Transverse colon (tissue), 4 donors: ENCODE measurements at places on chromosomes 6 and 20. TPM values are rescaled to one million over a fixed set of nuclear protein-coding genes. Genes with fewer than 3 reads are reported as not detected.

DNA sequence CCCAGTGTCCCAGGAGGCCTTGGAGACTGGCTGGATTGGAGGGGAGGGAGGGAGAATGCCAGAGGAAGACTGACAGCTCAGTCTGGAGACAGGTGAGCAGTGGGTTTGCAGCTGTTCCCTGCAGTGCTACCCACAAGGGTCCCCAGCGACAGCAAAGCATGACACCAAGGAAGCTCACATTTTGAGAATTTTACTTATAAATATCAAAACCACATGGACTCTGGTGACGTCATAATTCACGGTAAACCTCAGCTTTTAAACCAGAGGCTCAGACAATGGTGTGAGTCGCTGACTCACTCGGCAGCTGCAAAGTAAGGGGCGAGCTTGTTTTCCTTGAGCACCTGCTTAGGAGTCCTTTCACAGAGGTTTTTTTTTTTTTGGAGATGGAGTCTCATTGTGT lies 65.2 kb downstream of the THBS2 start:
- H3K4me1 ChIP-seq = no peaks in the 10 kb centered on the region
- H3K27ac ChIP-seq = no peak overlapping the region
- no peak overlapping the region for H3K4me3 ChIP-seq
- no peak for DNase-seq
- H3K27me3 ChIP-seq = no peaks in the 10 kb centered on the region

- no peaks in the 10 kb centered on the region for H3K4me1 ChIP-seq
- no peak overlapping the region for H3K27ac ChIP-seq
- DNase-seq = no peak
- H3K4me3 ChIP-seq = no peak overlapping the region
- H3K27me3 ChIP-seq = no peaks in the 10 kb centered on the region
These were observed 33.8 kb downstream of the ZNF341 start for GRCh38 chr20:33765592-33765991.

- no peak for DNase-seq
- H3K36me3 ChIP-seq = no peaks in the 10 kb centered on the region
- no peak overlapping the region for H3K27ac ChIP-seq
- H3K4me3 ChIP-seq = no peak overlapping the region
These were observed 16.4 kb downstream of the SOX4 start for GRCh38 chr6:21609881-21610329.

PMEPA1 gene
- 10.8 TPM for total RNA-seq

GRCh38 chr6:106046116-106046853 lies 39.9 kb upstream of the PRDM1 start:
- no peaks in the 10 kb centered on the region for H3K27me3 ChIP-seq
- no peaks in the 10 kb centered on the region for H3K36me3 ChIP-seq

TSHZ2 gene
- 4.6 TPM for total RNA-seq

- H3K36me3 ChIP-seq = no peaks in the 10 kb centered on the region
- H3K27ac ChIP-seq = peak overlapping the region; percentile 45
- H3K4me1 ChIP-seq = peaks cover 10% of the 10 kb centered on the region
- DNase-seq = no peak
These were observed 112.1 kb downstream of the WDR27 start for GRCh38 chr6:169589699-169590257.

- peaks cover 82% of the 10 kb centered on the region for H3K27me3 ChIP-seq
- no peak overlapping the region for H3K4me3 ChIP-seq
- no peak for DNase-seq
- H3K36me3 ChIP-seq = no peaks in the 10 kb centered on the region
- no peaks in the 10 kb centered on the region for H3K4me1 ChIP-seq
These were observed 31.8 kb upstream of the CCDC167 start for GRCh38 chr6:37531437-37532036.

- no peaks in the 10 kb centered on the region for H3K27me3 ChIP-seq
- peak overlapping the region; percentile 48 for H3K27ac ChIP-seq
- H3K4me1 ChIP-seq = peaks cover 11% of the 10 kb centered on the region
- H3K4me3 ChIP-seq = no peak overlapping the region
- no peaks in the 10 kb centered on the region for H3K36me3 ChIP-seq
These were observed 58.9 kb downstream of the KIZ start for GRCh38 chr20:21184819-21185218.

DNA sequence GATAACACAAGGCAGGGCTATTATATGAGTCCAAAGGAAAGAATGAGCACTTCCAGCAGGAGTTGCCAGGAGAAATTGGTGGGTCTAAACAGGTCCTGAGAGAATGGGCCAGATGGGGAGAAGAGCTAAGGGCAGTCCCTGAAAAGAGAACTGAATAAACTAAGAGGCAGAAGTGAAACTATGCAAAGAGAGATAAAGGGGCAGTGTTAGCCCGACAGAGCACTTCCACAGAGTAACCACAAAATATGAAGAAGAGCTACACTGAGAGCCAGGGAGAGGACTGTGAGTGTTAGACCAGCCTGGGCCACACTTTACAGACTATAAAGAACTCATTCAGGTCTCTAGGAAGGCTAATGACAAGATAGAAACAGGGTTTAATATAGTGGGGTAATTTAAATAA lies 43.8 kb downstream of the RALGAPA2 start:
- no peaks in the 10 kb centered on the region for H3K4me1 ChIP-seq
- DNase-seq = no peak

DNA sequence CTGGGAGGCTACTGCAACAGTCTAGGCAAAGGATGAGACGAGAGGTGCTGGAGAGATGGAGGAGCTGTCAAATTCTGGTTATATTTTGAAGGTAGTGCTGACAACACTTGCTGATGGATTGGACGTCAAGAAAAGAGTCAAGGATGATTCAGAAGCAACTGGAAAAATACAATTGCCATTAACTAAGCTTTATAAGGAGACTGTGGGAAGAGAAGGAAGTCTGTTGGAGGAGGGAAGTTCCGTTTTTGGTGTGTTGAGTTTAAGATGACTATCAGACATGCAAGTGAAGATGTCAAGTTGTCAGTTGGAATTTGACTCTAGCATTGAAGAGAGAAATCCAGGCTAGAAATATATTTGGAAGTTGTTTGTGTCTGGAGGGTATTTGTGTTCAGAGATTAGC lies 358.1 kb downstream of the RNGTT start:
- H3K27me3 ChIP-seq = no peaks in the 10 kb centered on the region
- H3K27ac ChIP-seq = no peak overlapping the region
- H3K36me3 ChIP-seq = no peaks in the 10 kb centered on the region
- no peak for DNase-seq
- H3K4me1 ChIP-seq = no peaks in the 10 kb centered on the region
- H3K4me3 ChIP-seq = no peak overlapping the region

DNA sequence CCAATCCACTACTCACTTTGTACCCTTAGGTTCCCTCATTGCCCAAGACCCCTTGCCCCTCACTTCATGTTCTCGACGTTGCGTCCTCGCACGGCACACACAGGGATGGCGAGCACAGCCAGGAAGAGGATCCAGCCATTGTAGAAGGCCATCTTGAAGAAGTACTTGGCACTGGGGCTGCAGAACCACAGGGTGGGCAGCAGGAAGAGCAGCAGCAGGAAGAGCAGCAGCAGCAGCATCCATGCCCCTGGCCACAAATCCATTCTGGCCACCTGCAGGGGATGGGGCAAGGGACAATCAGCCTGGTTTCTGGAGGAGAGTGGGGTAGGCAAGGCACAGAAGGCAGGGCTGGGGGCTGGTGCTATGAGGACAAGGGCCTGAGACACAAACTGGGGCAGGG lies 4.7 kb downstream of the AGPAT1 start:
- peaks cover 8% of the 10 kb centered on the region for H3K4me1 ChIP-seq
- H3K36me3 ChIP-seq = no peaks in the 10 kb centered on the region
- DNase-seq = no peak
- H3K4me3 ChIP-seq = no peak overlapping the region
- no peaks in the 10 kb centered on the region for H3K27me3 ChIP-seq
- no peak overlapping the region for H3K27ac ChIP-seq

DNA sequence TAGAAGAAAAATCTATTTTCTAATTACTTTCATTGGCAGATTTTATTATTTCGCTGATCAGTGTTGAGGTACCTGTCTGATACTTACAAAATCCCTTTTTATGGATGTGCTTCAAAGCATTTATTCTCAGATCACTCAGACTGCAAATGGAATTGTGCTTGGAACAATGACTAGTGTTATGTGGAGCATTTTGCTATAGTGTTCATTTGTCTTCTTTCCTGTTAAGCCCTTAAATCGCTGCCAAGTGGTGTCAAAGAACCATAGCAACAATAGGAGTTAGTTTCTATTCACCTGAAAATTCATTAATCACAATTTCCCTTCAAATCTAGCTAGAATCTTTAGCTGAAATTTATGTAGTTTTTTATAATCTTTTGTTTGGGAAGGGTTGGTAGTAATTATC lies 29.8 kb downstream of the SMPDL3A start:
- no peak overlapping the region for H3K4me3 ChIP-seq
- H3K27me3 ChIP-seq = no peaks in the 10 kb centered on the region
- H3K27ac ChIP-seq = no peak overlapping the region

C6orf58 gene
- total RNA-seq = not detected

DNA sequence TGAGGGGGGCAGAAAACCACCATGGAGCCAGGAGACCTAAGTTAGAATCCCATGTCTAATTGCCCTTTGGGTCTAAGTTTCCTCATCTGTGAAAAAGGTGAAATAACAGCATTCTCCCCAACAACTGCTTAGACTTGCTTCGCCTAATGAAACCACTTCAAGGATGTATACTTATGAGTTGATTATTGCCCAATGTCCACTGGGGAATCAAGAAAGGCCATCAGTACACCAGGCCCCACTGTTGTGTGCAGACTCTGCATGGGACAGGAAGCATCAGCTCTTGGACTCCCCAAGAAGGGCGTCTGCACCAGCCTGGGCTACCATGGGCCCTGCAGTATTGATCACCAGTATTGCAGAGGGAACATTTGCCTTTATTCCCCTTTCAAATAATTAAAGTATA lies 189.6 kb downstream of the MAFB start:
- H3K27ac ChIP-seq = no peak overlapping the region
- no peak overlapping the region for H3K4me3 ChIP-seq
- H3K4me1 ChIP-seq = no peaks in the 10 kb centered on the region
- no peaks in the 10 kb centered on the region for H3K27me3 ChIP-seq
- DNase-seq = no peak
- no peaks in the 10 kb centered on the region for H3K36me3 ChIP-seq

DNA sequence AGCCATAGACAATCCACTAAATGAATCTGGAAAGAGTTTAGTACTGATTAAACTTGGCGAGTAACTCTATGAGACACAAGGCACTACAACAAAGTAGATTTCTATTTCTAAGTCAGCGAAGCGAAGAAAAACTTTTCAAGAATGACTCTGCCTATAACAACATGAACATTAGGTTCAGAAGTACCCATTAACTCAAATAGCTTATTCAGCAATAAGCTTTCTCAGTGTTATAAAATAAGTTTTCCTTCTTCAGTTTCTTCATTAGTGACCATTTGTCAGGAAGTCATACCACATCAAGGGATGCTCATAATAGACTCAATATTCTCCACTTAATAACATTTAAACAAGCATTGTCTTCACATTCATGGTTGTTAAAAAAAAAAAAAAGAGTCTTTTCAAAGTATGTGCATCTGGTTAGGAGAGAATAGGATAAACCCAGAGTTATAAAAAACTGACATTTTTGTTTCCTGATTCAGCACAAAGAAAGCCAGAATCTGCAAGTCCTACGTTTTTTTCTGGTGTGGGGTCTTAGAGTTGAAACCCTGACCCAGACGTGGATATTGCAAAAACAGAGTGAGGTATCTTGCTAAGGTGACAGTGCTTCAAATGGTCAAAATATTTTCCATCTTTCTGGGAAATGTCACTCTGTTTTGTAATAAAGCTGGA lies 148.2 kb upstream of the PREP start:
- peaks cover 15% of the 10 kb centered on the region for H3K4me1 ChIP-seq
- no peak overlapping the region for H3K27ac ChIP-seq
- H3K4me3 ChIP-seq = no peak overlapping the region

GRCh38 chr6:45073771-45074170 lies 254.4 kb upstream of the RUNX2 start:
- H3K4me1 ChIP-seq = no peaks in the 10 kb centered on the region
- H3K27me3 ChIP-seq = no peaks in the 10 kb centered on the region
- DNase-seq = no peak
- H3K36me3 ChIP-seq = no peaks in the 10 kb centered on the region

HMGCLL1 gene
- total RNA-seq = not detected

FNDC11 gene
- total RNA-seq = not detected

DNA sequence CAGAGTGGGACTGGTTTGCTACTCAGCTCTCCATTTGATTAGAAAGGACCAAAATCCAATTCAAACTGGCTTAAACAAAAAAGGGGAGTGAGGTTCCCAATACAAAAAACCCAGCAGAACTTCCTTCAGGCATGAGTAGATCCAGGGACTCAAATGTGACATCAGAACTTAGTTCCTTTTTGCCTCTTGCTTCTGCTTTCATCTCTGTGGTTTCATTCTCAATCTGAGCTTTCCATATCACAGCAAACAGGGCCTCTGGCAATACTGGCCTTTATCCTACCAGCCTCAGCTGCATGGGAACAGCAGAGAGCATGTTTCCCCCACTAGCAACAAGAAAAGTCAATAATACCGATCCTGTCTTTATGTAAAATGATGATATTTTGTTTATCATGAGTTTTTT lies 28.6 kb upstream of the PRELID3B start:
- H3K27me3 ChIP-seq = peaks cover 14% of the 10 kb centered on the region
- H3K36me3 ChIP-seq = no peaks in the 10 kb centered on the region
- H3K4me1 ChIP-seq = no peaks in the 10 kb centered on the region
- H3K27ac ChIP-seq = no peak overlapping the region
- H3K4me3 ChIP-seq = no peak overlapping the region

GRCh38 chr6:42619963-42620362 lies 56.1 kb downstream of the UBR2 start:
- H3K4me1 ChIP-seq = no peaks in the 10 kb centered on the region
- no peaks in the 10 kb centered on the region for H3K27me3 ChIP-seq
- DNase-seq = no peak
- H3K4me3 ChIP-seq = no peak overlapping the region
- no peak overlapping the region for H3K27ac ChIP-seq

MEI4 gene
- not detected for total RNA-seq

DNA sequence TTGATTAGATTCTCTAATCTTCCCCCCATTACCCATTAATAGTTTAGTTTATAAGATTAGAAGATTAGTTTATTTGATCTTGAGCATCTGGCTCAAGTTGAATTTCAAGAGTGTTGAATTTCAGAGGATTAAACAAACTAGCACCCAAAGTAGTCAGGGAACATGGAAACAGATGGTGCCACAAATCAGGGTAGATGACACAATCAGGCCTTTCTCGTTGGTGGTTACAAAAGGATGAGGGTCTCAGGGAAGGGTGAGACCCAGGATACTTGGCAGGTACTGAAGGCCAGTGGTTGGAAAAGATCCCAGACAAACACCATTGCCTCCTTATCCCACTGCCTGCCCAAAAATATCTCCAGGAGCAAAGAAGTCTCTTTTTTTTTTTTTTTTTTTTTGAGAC lies 29.5 kb upstream of the ADGRF1 start:
- no peaks in the 10 kb centered on the region for H3K27me3 ChIP-seq
- H3K4me1 ChIP-seq = peaks cover 4% of the 10 kb centered on the region
- no peaks in the 10 kb centered on the region for H3K36me3 ChIP-seq

SIGLEC1 gene
- 2.2 TPM for total RNA-seq

GRCh38 chr6:56804996-56805395 lies 149.9 kb upstream of the BEND6 start:
- H3K4me3 ChIP-seq = no peak overlapping the region
- H3K27me3 ChIP-seq = no peaks in the 10 kb centered on the region
- H3K27ac ChIP-seq = no peak overlapping the region
- H3K4me1 ChIP-seq = peaks cover 17% of the 10 kb centered on the region
- H3K36me3 ChIP-seq = no peaks in the 10 kb centered on the region
